ENCODE measurements at places on chromosomes 1 and 21.

- DNase-seq, result no peak
These were observed 144.0 kb downstream of the PGBD5 start for GRCh38 chr1:230282157-230282556.

DNA sequence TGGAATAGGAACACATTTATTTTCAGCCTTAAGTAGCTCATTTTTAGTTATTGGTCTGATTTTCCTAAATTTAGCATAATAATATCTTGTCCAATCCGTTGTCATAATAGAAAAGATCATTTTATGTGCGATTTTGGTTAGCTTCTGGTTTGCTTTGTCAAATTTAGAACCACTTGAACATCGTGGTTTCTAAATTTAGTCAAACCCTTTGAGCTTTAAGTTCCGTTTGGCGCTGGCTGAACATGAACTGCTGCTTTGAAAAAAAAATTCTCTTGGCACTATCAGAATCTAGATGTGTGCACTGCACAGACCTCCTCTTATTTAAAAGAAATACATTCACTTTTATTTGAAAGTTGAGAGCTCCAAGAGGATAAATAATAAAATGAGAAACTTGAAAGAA, 370.6 kb downstream of the PTPRC start:
- DNase-seq, result no peak

- DNase-seq, result no peak
These were observed 18.4 kb upstream of the CDCA8 start for GRCh38 chr1:37673920-37674319.

DNA sequence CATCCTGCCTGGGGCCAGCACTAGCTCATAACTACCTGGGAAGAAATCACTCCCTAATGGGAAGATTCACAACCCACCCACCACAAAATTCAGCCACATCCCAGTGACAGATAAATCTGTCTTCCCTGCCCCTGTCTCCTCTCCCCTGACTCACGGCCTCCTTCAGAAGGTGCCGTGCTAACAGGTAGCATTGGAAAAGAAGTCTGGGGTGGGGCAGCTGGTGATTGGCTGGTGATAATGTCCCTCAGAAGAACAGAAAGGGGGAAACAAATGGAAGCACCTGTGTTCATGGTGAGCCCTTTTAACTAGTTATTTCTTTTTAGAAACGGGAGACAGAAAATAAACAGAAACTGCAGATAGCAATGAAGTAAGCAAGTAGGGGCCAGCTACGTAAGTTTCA, 29.1 kb downstream of the ITPKB start:
- no peak for DNase-seq

DNA sequence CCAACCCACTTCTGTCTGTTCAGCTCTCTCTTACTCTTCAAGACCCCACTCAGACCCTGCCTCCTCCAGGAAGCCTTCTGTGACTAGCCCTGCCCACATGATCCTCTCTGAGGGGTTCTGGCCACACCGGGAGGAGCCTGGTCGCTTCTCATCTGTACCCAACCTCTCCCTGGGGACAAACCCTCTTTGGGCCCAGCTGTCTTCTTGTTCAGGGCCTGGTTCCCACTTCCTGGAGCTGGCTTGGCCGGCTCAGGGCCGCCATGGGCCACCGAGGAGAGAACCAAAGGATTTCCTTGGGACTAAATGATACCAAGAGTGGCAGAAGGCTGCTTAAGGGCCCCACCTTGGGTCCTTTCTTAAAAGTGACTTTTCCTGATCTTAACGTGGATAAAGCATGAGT, 124.7 kb upstream of the ZBTB40 start:
- no peak for DNase-seq

GRCh38 chr1:183103147-183103546, 79.9 kb downstream of the LAMC1 start:
- DNase-seq, result no peak

DNA sequence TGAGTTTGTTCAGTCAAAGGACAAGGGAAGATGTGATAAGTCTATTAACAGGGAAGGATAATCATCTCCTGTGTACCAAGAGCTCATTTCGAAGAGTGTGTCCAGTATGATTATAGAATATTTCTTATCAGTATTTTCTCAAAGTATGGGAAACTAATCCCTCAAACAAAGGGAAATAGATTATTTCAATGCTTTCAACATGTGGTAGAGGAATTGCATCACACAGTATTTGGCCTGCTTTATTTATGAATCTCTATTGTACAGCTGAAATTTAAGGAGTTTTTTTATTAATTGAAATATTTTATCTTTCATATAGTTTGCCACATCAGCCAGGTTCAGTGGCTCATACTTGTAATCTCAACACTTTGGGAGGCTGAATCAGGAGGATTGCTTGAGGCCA, 151.0 kb downstream of the CLEC20A start:
- no peak for DNase-seq

DNA sequence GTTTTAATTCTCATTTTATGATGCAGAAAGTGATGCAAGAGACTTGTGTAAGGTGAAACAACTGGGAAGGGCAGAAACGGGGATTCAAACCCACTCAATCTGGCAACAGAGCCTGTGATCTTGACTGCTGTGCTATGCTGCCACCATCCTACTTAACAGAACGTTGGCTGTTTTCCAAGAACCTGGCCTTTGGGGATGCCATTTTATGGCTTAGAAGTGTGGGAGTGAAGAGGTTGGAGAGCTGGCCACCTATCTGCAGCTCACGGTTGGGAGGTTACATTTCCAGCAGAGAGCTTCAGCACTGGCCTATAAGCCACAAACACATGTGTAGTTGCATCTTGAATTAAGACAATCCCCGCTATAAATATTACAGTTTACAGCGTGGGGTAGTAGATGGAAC, 235.3 kb downstream of the PRDM2 start:
- no peak for DNase-seq

GRCh38 chr1:35838693-35839245, 31.0 kb downstream of the AGO4 start:
- no peak for DNase-seq

GRCh38 chr1:9366298-9366697, 73.6 kb downstream of the SPSB1 start:
- DNase-seq, result no peak

DNA sequence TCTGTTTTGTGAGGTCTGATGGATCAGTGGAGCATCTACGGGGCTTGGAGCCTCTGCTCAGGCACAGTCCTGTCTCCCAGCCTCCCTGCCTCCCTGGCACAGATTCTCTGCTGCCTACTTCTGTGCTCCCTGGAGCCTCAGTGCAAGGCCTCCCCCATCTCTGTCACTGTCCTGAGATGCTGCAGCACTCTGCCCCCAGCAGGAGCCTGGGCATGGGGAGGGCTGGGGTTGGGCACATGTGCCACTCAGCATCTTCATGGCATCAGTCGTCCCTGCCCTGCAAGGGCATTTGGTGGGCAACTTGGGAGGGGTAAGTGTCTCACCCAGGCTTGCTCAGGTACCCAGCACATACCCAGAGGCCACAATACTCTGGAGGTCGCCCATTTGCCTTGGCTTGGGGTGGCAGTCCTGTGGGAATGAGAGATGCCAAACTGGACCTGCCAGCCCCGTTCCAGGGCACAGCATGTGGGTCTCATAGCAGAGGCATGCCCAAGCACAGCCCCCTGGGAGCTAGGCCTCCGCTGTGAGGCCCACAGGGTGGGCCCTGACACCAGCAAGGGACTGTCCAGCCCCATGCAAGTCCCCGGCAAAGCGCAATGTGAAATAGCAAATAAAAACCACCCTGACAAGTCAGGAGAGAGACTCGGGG, 28.7 kb downstream of the PADI3 start:
- no peak for DNase-seq

GRCh38 chr1:110556471-110556807, 37.5 kb upstream of the KCNA10 start:
- no peak for DNase-seq

GRCh38 chr1:17688217-17688810, 66.8 kb upstream of the ACTL8 start:
- DNase-seq, result no peak

DNA sequence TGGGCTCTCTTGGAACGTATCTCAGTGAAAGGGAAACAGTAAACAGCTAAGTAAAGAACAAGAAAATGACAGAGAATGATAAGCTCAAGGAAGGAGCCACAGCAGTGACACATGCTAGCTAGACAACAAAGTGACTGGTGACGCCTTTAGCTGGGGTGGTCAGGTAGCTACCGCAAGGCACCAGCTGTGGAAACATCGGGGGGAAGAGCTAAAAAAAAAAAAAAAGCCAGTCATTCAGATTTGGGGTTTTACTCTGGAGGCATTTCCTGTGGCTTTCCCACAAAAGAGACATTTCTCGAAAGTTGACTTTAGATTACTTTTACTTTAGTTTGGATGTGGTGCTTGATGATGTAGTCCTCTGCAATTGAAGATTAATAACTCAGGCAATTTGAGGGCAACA, 2.1 kb downstream of the FHAD1 start:
- DNase-seq, result no peak

DNA sequence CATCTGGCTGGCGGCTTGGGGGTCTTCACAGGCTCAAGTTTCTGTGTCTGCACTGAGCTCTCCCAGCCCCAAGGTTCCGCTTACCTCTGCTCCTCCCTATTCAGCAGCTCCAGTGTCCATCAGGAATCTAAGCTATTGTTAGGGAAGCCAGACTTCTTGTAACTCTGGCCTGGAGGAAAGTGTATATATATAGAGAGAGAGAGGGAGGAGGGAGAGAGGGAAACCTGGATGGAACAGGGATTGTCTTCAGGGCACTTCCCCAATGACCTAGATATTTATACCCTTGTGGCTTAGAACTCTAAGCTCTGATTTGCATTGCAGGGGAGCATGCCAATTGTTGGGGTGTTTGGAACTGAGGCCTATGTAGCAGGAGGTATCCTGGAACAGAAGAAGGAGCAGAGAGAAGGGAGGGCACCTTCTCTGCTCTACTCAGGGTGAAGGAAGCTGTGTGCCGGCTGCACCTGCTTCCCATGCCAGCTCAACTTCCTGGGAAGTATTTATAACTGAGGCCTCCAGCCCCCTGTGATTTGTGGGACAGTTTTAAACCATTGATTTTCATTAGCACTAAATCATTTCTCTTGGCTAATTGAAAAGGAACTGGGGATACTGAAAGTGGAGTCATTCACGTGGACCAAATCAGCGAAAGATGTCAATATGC, 70.9 kb downstream of the NAV1 start:
- no peak for DNase-seq

GRCh38 chr1:59994302-59995198, 68.0 kb upstream of the CYP2J2 start:
- DNase-seq, result no peak

DNA sequence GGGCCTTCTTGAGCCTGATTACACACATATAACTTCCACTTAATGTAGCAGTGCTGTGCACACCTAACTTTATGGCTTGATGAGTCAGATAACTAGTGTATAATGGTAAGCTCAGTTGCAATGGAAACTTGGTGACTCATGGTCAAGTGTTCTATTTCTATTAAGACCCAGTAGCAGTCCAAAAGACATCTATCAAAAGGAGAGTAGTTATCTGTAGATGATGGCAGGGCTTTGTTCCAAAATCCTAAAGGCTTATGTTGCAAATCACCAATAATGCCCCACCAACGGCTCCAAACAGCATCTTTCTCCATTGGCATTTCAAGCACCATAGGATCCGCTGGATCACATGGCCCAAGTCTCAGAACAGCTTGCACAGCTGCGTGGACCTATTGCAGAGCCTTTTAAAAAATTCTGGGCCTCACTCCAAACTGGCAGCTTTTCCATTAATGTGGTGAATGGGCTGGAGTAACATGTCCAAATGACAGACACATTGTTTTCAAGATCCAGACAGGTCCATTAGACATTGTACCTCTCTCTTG, 566.8 kb upstream of the USP24 start:
- DNase-seq, result peak; percentile 72

DNA sequence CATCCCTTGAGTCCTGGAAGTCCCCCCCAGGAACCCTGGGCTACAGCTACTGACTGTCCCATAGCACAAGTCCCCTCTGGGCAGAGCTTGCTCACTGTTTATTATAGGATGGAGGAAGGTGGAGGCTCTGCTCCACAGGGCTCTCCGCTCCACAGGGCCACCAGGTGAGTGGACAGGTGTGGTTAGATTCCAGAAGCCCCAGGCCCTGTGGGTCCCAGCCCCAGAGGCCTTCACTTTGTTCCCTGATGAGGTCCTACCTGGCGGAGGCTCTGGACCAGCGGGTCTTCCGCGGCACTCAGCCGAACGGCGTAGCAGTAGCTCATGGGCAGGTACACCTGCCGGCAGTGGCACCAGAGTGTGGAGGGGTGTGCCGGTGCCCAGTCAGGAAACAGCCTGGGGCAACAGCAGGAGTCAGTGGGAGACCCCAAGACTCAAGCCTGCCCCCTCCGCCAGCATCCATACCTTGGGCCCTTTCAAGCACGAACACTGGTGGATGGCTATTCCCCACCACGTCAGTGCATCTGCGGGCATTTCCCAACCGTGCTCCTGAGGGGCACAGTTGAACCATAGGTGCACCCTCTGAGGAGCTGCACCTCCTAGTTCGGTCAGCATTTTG, 12.3 kb downstream of the LSS start:
- no peak for DNase-seq

- no peak for DNase-seq
These were observed 169.1 kb downstream of the ZC3H11B start for GRCh38 chr1:219443763-219444162.

DNA sequence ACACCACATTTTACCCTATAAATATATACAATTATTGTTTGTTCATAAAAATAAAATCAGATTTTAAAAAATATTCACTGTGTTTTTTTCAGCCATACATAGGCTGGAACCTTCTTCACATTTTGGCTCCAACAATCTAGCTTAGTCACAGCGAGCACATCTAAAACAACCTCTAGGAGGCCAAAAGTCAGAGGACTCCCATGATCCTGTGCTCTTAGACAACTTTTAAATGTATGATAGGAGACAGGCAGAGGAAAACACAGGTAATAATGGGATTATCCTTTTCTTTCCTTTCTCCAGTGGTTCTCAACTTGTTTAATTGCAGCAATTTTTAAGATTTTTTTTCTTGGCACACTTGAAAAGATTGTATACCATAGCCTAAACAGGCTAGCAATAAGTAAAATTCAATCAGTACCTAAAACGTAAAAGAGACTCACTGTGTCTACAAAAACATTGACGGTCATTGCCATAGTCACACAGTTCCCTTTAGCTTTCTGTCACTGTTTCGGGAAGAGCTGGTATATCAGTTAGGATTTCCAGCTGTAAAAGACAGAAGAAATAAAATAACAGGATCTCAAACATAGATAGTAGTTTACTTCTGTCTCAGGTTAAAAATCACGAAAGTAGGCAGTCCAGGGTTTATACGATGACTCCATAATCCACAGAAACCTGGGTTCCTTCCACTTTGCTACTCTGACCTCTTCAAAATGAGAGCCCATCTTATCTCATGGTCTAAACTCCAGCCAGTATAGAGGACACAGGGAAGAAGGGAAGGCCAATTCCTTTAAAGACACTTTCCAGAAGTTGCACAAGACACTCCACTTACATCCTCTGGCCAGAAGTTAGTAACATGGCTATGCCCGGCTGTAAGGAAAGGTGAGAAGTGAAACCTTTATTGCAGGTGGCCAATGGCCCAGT, 39.2 kb upstream of the CR1L start:
- no peak for DNase-seq

All from AG04450 (cell line).